Spinal cord (tissue), 10 donors: ENCODE measurements at places on chromosomes 1 and 21. TPM values are rescaled to one million over a fixed set of nuclear protein-coding genes. Genes with fewer than 3 reads are reported as not detected.

DNA sequence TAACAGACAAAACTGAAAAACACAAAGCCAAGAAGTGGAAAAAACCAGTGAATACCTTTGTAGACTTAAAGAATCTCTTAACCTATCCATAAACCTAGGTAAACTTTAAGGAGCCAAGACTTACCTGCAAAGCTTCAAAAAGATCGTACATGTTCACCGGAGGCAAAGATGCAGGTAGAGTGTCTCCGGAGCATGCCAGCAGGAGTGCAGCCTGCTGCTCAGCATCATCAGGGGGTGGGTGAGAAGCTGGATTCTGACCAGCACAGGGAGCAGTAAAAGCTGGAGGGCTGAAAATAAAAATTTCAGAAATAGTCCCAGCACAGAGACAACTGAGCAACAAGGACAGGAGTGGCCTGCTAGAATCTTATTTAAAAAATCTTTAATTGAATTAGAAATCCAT, 18.1 kb downstream of the TADA1 start:
- no peak overlapping the region for H3K4me3 ChIP-seq
- H3K27me3 ChIP-seq = no peaks in the 10 kb centered on the region
- H3K36me3 ChIP-seq = peaks cover 15% of the 10 kb centered on the region
- peak overlapping the region; percentile 37 for H3K27ac ChIP-seq
- peaks cover 10% of the 10 kb centered on the region for H3K4me1 ChIP-seq
- no peak for DNase-seq

- no peak overlapping the region for H3K4me3 ChIP-seq
- H3K27ac ChIP-seq = no peak overlapping the region
- H3K4me1 ChIP-seq = no peaks in the 10 kb centered on the region
- DNase-seq = no peak
- no peaks in the 10 kb centered on the region for H3K27me3 ChIP-seq
- no peaks in the 10 kb centered on the region for H3K36me3 ChIP-seq
Measured at GRCh38 chr1:176854758-176855745, 309.5 kb downstream of the ASTN1 start.

Gene ERG
- total RNA-seq = 4.8 TPM

Gene PLXNA2
- total RNA-seq = 30.0 TPM

Gene ADORA1
- 11.7 TPM for total RNA-seq
